NCI-H748 treated with DMSO at 0.1 percent for 48 hours (cell line): ENCODE measurements at places on chromosomes 3 and 15.

GRCh38 chr15:83190450-83190849 lies 17.2 kb downstream of the HDGFL3 start:
- no peak for DNase-seq

GRCh38 chr15:52803467-52804306 lies 13.6 kb upstream of the ONECUT1 start:
- DNase-seq: no peak

DNA sequence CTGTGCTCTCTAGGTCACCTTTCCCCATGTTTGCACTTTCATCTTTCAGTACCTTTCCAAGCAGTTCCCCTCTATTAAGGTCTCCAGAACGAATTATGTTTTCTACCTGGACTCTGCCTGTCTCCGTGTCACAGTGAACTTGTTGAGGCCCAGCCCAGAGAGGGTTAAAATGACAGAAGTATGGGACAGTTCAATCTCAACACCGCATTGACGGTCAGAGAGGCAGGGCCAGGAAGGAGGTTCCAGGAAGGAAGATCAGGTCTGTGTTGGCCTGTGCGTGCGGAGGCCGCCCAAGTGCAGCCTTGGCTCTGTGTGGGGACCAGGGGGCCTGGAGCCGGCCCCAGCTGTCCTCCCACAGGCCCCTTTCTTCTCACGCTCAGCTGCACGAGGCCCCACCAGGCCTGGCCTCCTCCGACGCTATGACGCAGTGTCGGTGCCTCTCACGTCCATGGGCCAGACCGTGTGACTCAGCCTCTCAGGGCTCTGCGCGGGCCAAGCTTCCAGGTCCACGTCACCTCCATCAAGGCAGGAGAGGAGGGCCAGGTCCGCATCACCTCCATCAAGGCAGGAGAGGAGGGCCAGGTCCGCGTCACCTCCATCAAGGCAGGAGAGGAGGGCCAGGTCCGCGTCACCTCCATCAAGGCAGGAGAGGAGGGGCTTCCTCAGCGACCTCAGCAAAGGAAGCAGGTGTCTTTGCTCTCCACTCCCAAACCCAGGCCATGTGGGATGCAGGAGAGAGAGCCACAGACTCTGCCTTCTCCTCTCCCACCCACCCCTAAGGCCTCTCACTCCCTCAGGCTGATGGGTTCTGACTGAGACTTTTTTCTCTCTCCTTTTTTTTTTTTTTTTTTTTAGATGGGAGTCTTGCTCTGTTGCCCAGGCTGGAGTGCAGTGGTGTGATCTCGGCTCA lies 83.1 kb downstream of the CPN2 start:
- no peak for DNase-seq

- no peak for DNase-seq
These were observed 471.6 kb downstream of the FHIT start for GRCh38 chr3:60779637-60780036.

DNA sequence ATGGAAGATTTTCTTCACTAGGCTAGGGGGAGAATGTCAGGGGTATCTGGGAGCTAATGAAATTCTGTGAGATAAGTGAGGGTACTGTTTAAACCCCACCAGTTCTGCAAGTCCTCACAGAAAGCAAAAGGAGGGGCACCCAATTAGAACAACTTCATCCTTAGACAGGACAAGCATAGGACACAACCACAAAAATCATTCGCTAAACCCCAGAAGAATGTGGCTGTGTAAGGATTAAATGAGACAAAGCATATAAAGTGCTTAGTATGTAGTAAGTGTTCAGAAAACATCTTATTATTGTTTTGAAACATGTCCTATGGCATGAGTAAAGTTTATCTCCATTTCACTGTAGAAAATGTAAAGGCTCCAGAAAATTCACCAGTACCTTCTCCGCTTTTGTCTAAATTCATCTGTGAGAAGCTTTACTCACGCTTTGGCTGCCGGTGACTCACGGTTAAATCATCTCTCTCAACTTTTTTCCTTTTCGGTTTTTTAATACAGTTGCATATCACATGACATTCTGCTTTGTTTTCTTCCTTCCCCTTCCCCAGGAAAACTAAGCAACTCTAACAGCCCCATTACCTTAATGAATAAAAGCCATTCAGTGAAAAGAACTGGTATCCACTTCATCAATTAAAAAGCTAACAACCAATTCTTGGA lies 1.7 kb downstream of the CLRN1 start:
- no peak for DNase-seq

- DNase-seq: no peak
These were observed 3.2 kb downstream of the PTPRG start for GRCh38 chr3:61564395-61565059.

DNA sequence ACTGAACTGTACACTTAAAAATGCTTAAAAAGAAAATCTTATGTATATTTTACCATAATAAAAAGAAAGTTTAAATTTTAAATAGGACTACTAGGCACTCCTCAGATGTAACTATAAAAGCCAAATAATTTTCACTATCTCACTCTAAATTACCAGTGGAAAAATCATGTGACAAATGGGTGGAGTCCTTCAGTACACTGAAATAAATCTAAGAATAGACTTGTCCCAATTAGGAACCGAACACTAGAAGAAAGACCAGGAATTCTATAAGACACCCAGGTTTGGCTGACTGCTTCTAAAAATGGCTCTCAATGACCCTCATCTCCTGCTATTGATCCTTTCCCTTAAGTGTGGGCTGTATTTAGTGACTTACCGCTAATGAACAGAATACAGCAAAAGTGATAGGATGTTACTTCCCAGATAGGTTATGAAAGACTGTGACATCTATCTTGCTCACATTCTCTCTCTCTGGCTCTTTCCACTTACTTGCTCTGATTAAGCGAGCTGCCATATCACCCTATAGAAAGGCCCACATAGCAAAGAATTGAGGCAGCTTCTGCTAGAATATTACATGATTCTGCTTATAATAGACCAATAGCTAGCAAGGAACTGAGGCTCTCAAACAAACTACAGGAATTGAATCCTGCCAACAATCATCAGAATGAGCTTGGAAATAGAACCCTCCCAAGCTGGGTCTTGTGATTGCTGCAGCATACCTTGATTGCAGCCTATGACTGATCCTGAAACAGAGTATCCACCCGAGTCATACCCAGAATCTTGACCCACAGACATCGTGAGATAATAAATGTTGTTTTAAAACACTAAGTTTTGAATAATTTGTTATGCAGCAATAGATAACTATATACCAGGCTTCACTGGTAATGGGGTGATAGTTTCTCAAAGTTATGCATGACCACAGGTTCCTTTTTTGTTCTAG lies 16.9 kb downstream of the TTBK2 start:
- DNase-seq: no peak

DNA sequence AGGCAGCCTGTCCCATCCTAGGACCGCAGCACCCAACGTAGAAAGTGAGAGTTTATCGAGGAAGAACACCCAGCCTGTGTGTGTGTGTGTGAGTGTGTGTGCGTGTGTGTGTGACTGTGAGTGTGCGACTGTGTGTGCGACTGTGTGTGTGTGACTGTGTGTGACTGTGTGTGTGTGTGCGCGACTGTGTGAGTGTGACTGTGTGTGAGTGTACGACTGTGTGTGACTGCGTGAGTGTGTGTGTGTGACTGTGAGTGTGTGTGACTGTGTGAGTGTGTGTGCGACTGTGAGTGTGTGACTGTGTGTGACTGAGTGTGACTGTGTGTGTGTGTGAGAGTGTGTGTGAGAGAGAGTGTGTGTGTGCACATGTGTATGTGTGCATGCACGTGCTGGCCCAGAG lies 15.1 kb upstream of the DLL4 start:
- no peak for DNase-seq

GRCh38 chr3:160226026-160226907 lies 1.0 kb downstream of the C3orf80 start:
- DNase-seq: no peak

DNA sequence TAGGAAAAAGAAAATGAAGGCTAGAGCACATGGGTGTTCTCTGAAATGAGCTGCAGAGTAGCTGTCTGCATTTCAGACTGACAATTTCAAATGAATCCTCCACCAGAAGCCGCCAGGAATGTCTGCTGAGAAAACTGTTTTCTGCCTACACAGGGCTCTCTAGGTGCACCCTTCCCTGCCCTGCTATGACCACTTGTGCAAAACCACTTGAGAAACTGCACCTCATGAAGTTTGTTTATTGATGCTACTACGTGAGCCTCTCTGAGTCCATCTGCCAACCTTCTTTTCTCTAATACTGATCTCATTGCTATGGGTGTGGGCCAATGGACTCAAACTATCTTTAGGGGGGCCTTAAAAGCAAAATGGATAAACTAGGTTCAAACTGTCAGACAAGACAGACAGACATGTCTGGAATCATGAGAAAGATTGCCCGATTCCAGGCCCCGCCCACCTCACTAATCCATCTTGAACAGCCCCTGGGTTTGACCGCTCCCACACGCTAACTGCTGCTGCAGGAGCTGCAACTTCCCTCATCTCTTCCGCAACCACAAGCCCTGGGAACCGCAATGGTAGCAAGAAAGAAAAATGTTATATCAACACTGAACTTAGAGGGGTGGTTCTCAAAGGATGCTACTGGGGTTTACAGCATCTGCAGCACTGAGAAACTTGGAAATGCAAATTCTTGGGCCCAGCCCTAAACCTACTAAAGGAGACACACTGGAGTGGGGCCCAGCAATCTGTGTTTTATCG lies 9.0 kb upstream of the CD47 start:
- no peak for DNase-seq

GRCh38 chr3:136929977-136930670 lies 27.7 kb upstream of the IL20RB start:
- DNase-seq: no peak

DNA sequence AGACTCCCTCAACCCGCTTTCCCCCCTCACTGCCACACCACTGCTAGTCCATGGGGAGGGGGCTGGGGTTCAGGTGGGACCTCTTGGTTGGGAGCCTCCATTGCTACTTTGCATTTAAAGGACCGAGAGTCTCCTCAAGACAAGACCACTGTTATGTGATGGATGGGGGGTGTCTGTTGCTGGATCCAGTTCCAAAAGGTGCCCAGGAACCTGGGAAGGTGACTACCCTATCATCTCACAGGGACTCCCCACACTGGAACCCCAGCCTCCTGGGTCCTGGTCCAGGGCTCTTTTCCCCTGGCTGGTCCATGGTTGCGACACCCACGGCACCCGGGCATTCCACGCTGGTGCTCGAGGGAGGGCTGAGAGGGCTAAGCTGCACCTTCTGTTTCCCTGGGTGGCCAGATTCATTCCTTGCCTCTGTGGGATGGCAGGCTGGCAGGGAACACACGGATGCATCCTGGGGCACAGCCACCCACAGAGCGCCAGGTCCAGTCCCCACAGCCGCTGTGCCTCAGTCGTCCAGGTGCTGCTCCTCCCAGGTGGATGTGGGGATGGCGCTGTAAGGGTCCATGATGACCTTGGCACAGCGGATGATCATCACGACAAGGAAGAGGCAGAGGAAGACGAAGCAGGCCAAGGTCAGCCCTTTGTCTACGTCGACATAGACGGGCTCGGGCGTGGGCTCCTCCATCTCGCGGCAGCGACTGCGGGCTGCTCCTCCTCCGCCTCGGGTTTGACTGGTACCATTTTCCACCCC lies 48.6 kb downstream of the FAH start:
- DNase-seq: no peak

GRCh38 chr3:151236316-151236715 lies 33.3 kb upstream of the GPR171 start:
- no peak for DNase-seq

DNA sequence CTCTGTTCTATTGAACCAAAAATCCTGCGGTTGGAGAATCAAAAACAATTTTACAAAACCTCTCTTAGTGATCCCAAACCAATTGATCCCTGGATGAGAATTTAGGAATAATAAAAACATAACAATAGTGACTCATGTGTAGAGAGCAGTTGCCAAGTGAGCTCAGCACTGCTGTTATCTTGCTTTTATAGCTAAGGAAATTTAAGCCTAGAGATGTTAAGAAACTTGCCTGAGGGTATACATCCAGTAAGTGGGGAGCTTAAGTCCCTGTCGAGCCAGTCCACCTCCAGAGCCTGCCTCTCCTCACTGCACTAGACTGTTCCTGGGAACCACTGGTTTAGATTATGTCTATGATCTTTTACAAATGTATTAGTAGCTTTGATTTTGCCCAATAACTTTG lies 358.4 kb upstream of the LMCD1 start:
- no peak for DNase-seq

DNA sequence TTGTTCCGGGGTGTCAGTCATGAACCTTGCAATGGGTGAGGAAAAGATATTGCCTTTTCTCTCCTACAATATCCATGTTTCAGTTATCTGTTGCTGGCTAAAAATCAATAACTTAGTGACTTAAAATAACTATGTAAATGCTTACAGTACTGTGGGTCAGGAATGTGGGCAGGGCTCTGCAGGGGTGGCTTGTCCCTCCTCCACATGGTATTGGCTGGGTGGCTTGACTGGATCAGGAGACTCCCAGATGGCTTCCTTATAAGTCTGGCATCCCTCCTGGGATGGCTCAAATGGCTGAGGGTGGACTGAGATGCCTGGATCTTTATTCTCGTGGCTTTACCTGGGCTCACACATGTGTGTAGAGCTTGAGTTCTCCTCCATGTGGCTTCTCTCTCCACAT lies 47.5 kb downstream of the GTPBP8 start:
- no peak for DNase-seq

- DNase-seq: no peak
These were observed 233.9 kb upstream of the ZBTB20 start for GRCh38 chr3:115380883-115381572.

DNA sequence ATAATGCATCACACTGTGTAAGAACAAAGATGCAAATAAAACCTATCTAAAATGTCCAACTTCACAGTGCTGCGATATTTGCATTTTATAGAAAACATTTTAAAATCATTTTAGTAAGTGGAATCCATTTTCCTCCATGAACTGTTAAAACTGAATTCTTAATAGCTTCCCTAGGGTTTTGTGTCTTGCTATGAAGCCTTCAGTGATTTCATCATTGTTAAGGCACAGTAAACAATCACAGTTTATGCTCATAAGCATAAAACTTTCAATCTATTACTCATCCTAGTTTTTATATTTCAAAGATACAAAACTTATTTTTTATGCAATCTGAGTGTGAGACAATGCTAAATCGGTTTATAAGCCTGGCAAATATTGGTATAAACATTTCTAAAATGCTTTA lies 509.7 kb downstream of the TUSC7 start:
- DNase-seq: no peak
